Fibroblast of pulmonary artery (primary cell): ENCODE measurements at places on chromosomes 2 and 18.

DNA sequence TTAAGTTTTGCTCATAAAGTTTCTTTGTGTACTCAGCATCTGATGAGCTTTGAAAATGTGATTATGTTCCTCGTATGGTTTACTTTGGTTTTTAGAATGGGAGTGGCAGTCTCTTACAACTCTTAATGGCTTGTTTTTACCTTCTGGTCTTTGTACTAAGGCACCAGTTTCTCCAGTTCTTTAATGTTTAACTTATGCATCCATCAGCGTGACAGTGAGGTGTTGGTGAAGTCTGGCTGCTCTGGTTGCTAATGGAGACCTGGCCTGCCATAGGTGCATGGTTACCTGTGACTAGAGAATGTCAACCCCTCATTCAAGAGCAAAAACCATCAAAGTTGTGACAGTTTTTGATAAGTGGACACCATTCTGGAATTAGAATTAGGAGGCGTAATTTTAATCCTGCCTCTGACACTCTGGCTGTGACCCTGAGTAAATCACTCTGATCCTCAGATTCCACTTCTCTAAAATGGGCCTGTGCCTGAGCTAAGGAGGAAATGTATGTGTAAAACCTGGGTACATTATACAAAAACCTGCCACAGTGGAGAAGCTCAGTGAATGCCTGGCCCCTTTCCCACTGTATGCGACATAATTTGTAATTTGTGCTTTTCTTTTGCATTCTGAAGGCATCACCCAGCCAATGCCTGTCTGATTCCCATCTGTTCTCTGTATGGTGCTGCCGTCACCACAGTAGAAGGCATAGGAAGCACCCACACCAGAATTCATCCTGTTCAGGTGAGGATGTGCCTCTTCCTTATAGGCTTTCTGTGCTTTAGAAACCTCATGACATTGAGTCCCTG lies 11.2 kb downstream of the AOX1 start:
- DNase-seq = no peak

- DNase-seq = no peak
Observed at GRCh38 chr18:23459530-23459921, 6.4 kb downstream of the RIOK3 start.

DNA sequence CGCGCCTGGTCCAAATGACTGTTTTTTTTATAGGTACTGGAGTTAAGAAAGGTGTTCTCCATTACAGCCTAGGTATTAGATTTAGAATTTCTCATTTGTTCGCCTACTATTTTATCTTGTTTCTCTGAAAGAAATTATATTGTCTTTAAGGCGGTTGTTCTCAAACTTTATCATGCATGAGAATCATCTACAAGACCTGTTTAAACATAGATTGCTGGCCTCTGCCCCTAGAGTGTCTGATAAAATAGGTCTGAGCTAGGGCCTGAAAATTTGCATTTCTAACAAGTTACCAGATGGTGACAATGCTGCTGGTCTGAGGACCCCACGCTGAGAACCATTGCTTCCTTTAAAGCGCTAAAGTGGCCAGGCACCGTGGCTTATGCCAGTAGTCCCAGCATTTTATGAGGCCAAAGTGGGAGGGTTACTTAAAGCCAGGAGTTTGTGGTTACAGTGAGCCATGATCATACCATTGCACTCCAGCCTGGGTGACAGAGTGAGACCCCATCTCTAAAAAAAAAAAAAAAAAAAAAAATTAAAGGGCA lies 34.0 kb upstream of the RNF138 start:
- no peak for DNase-seq

GRCh38 chr2:216221811-216222210 lies 112.7 kb downstream of the XRCC5 start:
- peak; percentile 56 for DNase-seq

- DNase-seq = no peak
Observed at GRCh38 chr2:100413571-100413970, 3.9 kb downstream of the CHST10 start.

- DNase-seq = no peak
Observed at GRCh38 chr2:3396920-3397559, 17.5 kb downstream of the TRAPPC12 start.

- DNase-seq = peak; percentile 96
Observed at GRCh38 chr2:240387669-240388358, 47.6 kb upstream of the GPC1 start.

- no peak for DNase-seq
Observed at GRCh38 chr2:239750045-239750835, 274.9 kb downstream of the NDUFA10 start.

DNA sequence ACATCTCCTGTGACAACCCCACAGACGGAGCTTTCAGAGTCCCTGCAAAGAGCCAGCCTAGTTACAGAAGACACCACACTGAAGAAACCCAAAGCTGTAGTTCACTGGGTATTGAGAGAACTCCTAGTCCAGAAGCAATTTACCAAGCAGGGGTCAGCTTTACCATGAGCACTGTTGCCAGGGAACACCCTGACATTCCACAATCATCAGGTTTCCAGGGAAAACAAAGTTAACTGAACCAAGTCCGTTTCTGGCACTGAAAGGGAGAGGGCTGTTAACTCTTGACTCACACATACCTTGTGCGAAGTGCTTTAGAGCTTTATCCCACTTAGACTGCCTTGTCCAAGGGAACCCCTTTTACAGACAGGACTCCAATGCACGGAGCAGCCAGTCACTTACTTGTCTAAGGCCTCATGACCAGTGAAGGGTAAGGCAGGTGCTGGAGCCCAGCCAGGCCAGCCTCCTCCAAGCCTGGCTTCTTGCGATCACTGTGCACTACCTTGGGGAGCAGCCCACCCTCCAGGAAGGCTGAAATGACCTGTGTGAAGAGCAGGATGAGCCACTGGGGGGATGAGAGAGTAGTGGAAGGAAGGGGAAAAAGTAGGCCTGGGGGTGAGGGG lies 53.9 kb downstream of the REEP1 start:
- no peak for DNase-seq

DNA sequence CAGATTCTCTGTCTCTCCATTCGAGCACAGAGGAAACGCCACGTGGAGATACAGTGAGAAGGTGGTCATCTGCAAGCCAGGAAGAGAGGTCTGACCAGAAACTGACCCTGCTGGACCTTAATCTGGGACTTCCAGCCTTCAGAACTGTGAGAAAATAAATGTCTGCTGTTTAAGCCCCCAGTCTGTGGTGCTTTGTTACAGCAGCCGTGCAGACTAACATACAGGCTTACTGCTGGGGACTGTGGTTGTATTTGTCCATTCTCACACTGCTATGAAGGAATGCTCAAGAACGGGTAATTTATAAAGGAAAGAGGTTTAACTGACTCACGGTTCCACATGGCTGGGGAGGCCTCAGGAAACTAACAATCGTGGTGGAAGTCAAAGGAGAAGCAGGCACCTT lies 432.7 kb downstream of the IRS1 start:
- DNase-seq = no peak

DNA sequence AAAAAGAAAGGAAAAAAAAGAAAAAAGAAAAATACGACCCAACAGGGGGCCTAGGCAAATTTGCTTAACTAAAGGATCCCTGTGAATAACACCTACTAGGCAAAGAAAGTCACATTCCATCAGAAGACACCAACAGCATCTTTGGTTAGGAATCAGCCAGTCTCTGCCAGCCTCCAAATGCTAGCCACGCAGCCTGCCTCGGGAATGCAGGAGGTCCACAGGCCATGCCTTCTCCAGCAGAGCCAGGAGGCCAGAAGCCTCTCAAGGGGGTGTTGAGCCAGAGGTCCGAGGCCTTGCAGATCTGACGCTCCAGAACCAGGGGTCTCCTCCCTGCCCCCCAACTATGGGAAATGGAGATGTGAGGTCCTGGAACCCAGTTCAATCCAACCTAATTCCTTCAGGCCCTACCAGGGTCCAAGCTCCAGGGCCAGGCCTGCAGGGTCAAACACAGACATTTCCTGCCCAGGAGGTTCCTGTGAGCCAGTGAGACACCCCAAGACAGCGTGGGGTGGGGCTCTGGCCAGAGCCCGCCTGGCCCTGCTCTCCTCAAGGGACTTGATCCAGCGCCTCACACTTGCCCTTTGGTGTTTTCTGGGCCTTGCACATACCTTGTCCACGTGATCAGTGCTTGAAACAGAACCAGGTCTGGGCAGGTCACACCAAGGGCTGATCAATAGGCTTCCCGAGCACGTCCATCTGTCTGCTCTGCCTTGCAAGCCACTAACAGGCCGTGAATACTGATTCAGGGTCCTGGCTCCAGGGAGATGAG lies 289.6 kb upstream of the ID2 start:
- DNase-seq = no peak

DNA sequence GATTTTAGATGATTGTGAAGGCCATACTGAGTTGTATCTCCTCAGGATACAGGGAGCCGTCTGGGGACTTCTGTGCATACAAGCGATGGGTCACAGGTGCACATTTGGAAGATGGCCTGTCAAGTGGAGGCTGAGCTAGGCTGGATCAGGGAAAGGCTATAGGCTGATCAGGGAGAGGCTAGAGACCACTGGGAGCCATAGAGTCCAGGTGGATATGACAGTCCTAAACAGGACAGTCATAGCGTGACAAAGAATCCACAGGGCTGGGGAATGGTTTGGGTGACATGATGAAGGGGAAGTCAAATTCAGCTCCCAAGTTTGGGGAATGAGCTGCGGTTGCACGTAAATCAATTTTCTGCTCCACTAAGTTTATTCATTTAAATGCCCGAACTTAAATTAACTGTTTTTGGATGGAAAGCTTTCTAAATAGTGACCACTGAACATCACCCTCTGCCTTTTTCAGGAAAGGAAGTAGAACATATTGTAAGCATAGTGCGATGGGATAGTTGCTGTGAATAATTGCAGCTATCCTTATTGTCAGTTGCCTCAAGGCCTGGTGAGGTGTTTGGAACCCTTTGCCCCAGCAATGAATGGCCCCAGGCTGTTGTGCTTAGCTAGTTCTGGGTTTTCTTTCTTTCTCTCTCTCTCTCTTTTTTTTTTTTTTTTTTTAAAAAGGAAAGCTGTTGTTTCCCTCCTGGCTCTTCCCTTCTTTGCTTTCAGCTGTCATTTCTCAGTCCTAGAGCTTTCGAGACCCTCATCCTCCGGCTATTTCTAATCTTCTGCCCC lies 50.5 kb downstream of the KLHL29 start:
- no peak for DNase-seq

DNA sequence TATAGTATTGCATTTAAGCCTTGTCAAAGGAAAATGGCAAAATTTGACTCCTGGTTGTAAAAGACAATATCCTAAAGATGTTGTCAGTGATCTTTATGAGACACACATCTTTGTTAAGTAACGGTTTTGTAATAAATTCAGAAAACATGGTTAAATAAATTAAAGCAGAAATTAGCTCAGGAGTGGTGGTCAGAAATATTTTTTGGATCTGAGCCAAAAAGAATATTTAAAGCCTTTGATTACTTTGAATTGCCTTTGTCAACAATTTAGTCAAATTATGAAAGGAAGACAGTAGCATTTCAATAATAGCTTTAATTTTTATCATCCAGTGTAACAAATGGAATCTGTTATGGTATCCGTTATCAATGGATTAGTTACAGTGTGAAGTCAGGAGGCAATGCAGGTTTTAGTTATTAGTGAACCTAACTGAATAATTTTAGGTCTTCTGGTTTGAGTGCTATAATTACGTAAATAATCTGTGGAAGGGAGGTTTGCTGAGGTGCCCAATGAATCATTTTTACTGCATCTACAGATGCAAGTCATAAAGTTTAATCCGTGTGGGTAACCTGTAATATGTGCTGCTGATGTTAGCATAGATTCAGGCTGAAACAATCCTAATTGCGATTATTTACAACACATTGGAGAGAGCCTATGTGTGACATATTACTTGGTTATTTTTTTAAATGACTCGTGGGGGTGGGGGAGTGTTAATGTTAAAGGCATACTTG lies 42.7 kb downstream of the SMAD4 start:
- DNase-seq = no peak

DNA sequence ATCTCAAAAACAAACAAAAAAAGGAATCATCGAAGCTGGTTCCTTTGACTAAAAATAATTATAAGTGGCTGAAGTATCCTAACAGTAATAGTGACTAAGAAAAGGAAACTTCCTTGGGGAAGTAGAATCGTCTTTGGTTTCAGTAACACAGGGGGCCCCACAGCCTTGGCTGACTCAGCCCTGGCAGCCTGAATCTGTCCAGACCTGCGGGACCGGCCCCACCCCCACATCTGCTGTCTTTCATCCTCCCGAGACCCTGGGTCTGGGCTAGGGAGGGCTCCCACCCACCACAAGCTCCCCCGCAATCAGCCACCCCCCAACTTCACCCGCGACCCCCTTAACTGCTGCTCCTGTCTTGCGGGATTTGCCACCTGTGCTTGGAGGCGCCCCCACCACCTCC lies 1452.6 kb upstream of the ACVR2A start:
- DNase-seq = no peak

GRCh38 chr2:235301202-235302076 lies 192.4 kb upstream of the AGAP1 start:
- no peak for DNase-seq

DNA sequence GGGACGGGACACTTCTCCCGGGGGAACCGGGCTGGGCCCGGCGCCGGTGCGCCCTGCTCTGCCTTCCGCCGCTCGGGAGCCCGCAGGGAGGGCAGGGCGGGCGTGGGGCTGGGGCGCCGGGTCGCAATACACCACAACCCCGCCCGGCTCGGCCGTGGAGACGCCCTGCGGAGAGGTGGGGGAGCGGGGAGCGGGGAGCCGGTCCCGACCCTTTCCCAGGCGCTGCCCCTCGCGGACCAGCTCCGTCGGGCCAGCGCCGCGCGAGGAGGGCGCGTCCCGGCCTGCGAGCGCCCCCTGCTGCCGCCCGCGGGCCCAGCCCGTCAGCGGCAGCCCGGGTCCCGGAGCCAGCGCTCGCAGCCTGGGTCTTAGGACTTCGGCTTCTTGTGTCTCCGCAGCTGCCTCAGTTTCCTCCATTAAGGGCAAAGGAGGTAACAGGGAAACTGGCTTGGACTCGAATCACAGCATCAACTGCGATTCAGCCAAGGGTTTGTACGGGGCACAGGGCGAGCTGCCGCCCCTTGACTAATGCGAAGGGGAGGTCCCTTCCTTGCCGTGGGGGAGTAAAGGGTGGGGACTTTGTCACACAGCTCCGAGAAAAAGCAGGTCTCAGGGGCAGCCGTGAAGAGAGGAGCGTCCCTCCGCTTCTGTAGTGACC lies 635 bp upstream of the ADRA2B start:
- DNase-seq = peak; percentile 13

GRCh38 chr2:8638327-8638726 lies 43.5 kb upstream of the ID2 start:
- DNase-seq = no peak

- no peak for DNase-seq
Observed at GRCh38 chr2:15081356-15081755, 448.8 kb downstream of the LRATD1 start.

DNA sequence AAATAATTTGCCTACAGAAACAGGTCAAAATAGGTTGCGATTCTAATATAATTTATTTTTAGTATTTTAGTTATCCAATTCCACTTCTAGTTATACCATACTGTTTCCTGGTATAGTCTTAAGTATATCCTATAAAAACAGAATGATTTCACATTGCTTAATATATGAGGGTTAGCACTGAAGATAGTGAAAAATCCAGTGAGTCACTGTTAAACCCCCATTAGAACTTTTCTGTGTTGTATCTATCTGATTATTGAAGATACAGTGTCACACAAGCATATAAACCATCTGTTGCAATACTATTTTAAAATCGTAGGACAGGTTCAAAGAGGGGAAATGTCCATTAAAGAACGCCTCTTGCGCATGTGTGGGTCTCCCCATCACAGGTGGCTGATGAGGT lies 110.0 kb downstream of the FEZ2 start:
- DNase-seq = peak; percentile 15
